Kidney tubule cell (primary cell): ENCODE measurements at places on chromosomes 2 and 18.

DNA sequence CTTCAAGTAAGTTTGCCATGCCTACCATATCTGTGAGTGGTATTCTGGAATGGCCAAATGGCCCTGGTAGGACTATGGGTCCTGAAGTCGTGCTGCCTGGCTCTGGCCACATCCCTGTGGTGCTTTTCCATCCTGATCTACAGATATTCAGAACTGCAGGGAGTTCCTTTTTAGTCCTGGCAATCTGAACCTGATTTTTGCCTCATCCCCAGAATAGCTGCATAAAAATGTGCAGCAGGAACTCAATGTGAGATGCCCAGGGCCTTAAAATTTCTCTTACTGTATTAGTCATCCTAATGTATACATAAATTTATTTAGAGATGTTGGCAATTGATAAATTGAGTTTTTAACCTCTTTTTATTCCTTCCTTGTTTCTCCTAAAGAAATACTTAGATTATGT lies 5.3 kb downstream of the SERPINB13 start:
- no peak for DNase-seq

- no peak for DNase-seq
These were observed 28.5 kb upstream of the PPP3R1 start for GRCh38 chr2:68280796-68281195.

DNA sequence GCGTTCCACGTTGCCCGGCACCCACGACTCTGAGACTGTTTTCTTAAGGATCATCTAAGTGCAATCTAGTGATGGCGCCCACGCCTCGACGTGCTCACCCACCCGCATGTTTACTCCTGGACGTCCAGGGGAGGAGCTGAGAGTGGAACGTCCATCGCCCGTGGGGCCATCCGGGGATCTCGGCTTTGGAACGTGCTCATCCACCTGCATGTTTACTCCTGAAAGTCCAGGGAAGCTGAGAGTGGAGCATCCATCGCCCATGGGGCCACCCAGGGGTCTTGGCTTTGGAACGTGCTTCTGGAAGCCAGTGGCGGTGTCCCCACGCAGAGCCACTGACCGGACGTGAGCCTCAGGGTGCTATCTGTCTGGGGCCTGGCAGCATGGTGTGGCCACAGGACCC lies 45.6 kb upstream of the SALL3 start:
- no peak for DNase-seq

DNA sequence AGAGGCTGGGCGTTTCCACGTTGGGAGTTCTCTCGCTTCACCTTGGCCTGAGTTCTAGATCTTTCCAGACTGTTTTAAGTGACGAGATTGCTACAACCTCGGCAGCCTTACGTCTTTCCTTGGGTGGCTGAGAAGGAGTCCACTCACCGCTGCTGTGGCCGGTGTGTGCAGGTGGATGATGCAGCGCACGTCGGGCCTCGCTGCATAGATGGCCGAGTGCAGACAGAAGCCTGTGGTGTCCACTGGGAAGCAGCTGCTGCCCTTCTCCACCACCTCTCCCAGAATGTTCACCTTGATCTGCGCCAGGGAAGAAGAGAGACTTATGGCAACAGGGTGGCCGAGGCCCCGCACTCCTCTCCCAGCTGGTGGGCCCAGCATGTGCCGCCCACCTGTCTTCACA lies 75.7 kb downstream of the ADD2 start:
- DNase-seq: no peak

- no peak for DNase-seq
These were observed 344.6 kb downstream of the SATB2 start for GRCh38 chr2:199113111-199113510.

DNA sequence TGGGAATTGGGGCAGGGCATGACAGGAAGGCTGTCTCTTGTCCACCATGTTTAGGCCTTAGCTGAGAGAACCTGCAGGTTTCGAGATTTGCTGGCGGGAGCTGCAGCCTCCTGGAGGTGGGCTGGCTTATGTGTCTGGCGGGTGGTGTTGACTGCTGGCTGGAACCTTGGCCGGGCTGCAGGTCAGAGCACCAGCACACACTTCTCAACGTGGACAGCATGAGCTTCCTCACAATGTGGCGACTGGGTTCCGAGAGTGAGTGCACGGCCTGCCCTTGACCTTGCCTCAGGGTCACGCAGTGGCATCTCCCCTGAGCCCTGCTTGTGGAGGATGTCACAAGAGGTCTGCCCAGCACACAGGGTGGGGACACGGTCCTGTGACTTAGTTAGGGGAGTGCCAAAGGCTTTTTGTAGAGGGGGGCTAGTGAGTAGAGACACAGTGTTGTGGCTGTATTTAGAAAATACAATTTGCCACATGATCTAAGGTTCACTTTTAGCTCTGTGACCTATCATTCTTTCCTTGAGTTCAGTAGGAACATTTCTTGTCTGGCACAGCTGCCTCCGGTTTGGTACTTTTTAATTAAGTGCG lies 134.8 kb downstream of the SEPTIN10 start:
- no peak for DNase-seq

- DNase-seq: no peak
These were observed 41.1 kb downstream of the ACOXL start for GRCh38 chr2:110773401-110773921.

DNA sequence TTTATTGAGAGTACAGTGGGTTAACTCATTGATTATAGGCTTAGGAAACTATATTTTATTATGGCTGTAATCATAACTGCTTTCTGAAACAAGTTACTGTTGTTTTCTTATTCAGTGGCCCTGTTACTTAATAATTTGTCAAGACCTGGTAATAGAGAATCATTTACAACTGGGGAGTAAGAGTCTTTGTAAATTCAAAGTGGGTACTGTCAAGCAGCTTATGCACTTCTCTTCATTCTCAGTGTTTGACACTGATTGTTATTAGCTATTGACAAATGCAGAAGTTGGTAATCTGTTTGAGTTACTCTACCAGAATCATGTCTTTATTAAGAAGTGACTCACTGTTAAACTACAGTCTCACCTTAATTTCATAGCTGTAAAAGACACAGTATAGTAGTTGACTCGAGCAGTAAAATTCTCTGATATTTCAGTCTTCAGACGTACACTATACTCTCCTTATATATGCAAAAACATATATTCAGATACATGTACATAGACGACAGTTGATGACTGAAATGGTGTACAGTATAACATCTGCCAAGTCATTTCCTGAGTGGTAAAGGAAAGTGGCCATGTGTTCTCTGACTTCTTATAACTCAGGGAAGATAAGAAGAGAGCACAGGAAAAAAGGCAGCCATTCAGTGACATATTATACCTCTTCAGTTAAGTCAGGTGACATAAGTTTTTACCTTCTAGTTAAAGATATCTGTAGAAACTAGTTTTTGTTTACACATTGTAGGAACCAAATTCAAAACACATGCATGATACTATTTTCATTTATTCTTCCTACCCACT lies 36.0 kb upstream of the TTC27 start:
- no peak for DNase-seq

- peak; percentile 38 for DNase-seq
These were observed 166.9 kb upstream of the KLF7 start for GRCh38 chr2:207332480-207333212.

GRCh38 chr2:99864561-99865553 lies 277.5 kb downstream of the AFF3 start:
- DNase-seq: no peak

DNA sequence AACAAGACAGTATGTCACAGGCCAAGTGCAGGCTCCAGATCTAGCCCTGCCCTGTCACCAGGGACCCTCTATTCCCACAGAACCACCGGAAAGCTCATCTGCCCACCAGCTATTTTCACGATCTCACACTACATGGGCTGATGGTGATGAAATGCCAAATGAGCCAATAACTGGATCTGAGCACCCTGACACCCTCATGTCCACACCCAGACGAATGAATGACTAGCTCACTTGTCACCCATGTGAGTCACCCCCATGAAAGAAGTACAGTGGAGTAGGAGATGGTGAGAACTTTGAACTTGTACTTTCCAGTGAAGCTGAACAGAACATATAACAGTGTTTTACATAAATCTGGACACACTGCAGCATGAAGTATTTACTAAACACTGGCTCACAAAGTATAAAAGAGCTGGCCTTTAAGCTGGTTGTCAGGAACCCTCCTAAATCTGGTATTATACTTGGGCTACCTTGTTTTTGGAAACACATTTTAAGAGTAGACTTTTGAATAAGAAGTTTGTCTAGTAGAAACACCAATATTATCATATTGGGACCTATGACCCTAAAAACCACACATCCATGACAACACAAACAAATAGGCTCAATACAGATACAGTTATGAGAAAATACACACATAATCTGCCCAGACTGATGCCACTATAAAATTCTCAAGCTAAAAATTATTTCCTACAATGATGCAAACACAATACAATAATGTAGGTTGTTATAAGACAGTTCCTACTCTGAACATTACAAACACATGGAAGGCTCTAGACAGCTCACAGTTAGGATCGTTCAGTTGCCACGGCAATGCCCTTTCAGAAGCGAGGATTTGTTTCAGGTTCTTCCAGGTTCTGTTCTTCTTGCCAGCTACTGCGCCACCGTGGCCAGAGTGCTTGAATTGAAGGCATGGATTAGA lies 19.0 kb downstream of the INO80C start:
- DNase-seq: peak; percentile 97

GRCh38 chr2:75538521-75539490 lies 21.9 kb downstream of the EVA1A start:
- DNase-seq: no peak

- no peak for DNase-seq
These were observed 8.1 kb downstream of the EMX1 start for GRCh38 chr2:72925328-72925943.

DNA sequence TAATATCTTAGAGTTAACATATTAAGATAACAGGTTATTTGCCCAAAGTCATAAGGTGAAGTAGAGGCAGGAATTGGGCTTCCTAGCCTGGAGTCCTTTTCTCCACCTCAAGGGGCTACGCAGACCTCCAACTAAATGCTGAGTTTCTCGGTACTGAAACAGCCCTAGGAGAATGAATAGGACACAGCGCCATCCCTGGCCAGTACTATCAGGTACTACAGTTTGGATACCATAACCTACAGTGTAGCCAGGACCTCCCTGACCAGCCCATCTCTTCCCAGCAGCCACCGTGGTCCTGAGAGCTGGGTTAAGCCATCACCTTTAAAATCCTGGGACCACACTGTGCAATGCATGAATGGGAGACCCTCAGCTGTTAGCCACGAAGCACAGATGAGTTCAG lies 15.7 kb downstream of the CASP8 start:
- no peak for DNase-seq

- peak; percentile 28 for DNase-seq
These were observed 1.2 kb downstream of the KDSR start for GRCh38 chr18:63365876-63366212.

DNA sequence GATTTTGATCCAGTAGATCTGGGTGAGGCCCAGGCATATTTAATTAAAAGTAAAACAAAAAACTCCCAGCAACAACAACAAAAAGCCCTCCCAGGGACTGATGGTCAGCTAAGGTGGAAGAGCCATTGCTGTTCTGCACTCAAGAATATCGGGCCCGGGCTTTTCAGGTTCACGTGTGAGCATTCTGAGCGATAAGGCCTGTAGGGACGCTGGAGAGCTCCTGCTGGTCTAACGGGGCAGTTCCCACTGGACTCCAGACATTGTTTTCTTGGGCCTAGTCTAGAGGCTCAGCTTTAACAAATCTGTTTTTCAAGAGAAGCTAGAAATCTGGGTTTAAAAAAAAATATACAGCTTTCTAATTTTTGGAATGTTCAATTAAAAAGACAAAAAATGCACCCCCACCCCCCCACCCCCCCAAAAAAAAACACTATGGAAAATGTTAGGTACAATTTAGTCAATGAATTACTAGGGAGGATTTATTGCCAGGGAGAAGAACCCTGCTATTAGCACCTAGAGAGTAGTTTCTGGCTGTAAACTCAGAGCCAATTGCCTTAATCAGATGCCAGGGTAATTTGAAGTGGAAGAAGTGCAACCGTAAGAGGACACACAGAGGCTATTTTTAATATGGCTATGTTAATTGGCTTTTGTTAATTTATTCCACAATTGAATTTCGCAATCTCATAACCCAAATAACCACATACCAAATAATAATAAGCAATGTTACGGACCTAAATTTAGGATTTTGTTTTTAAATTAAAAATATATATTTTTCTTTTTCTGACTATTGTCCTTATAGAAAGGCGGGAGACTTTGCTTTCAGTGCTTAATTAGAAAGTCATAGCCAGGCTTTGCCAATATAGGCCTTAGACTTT lies 78.9 kb downstream of the MAP4K4 start:
- peak; percentile 41 for DNase-seq

- DNase-seq: no peak
These were observed 122.1 kb upstream of the SLC39A10 start for GRCh38 chr2:195534971-195535370.

- peak; percentile 52 for DNase-seq
These were observed 32.7 kb downstream of the QPCT start for GRCh38 chr2:37377187-37377532.

DNA sequence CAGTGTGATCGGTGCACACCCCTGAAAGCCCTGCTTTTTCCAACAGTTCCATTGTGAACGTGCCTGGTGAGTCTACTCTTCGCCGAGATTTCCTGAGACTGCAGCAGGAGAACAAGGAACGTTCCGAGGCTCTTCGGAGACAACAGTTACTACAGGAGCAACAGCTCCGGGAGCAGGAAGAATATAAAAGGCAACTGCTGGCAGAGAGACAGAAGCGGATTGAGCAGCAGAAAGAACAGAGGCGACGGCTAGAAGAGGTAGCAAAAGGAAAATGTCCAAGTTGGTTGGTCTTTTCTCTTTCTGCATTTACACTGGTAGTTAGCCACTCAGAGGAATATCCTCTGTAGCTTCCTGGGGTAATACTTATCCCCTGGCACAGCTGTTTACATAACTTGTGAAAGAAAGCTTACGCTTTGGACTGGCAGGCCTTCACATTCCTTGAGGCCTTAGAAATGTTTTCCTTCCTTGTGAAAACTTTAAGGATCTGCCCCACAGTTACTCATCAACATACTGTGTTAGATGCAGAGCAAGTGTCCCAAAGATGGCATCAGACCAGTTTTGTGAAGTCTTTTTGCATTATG lies 146.6 kb downstream of the MAP4K4 start:
- peak; percentile 23 for DNase-seq

DNA sequence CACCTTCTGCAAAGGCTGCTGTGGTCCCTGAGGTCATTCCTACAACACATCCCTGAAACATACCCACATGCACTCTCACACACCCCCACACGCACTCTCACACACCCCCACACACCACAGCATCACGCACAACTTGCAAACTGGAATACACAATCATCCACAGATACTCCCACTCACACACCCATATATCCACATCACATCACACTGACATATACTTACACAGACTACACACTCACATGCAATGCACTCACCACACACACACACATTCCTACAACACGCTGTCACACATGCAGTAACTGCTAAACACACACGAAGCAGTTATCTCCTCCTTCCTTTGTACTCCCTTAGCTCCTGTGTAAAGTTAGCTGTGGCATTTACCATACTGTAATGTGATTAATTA lies 57.1 kb upstream of the PKDCC start:
- peak; percentile 35 for DNase-seq
